Upper lobe of right lung (tissue), 1 donor: ENCODE measurements at places on chromosomes 12 and 14.
A peak's percentile ranks its signal among the peaks of the same experiment; 100 is the strongest.

DNA sequence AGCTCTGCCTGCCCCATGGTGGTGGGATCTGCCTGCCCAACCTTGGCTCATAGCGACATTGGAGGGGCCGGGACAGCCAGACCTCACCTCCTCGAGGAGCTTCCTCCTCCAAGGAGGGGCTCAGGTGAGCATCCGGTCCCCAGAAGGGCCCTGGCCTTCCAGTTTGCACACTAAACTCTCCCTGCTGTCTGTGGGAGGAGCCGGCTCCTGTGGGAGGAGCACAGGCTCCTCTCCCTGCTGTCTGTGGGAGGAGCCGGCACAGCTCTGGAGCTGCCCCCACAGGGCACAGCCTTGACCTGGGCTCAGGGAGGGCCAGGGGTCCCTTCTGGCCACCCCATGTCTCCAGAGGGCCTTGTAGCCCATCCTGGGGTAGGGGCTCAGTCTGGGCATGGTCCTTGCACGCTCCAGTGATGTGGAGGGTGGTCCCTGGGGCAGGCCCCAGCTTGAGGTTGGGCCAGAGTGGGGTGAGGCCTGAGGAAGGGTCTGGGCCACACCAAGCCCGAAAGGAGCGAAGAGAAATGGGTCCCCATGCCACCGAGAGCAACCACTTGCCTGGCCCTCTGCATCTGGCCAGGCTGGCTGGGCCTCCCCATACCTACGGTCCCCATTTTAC lies 147.5 kb upstream of the C14orf180 start:
- peaks cover 15% of the 10 kb centered on the region for H3K4me1 ChIP-seq
- no peak overlapping the region for H3K4me3 ChIP-seq
- no peaks in the 10 kb centered on the region for H3K36me3 ChIP-seq

DNA sequence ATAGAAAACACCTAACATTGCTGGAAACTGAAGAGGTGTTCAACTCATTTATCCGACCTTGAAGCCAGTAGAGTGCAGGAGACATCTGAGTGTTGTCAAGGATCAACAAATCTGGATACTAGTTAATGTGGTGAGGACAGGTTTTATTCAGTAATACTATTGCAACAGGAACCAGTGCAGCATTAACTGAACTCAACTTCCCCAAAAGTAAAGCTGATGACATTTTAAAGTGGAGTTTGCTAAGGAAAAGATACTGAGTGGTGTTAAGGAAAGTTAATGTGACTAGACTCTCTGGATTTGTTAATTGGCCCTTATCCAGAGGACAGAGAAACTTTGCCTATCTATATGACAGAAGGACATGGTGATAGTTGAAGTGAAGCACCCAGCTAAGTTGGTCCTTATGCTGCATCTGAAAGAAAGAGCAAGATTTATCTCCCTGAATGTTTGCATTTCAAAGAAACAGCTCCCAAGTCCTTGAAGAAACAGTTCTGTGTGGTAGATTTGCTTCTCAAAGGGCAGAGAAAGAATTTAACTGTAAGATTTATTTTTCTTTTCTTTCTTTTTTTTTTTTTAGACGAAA lies 1.2 kb upstream of the CLEC7A start:
- no peak for DNase-seq
- H3K4me3 ChIP-seq, result no peak overlapping the region
- H3K27ac ChIP-seq, result peak overlapping the region; percentile 51
- no peaks in the 10 kb centered on the region for H3K36me3 ChIP-seq
- H3K27me3 ChIP-seq, result no peaks in the 10 kb centered on the region

DNA sequence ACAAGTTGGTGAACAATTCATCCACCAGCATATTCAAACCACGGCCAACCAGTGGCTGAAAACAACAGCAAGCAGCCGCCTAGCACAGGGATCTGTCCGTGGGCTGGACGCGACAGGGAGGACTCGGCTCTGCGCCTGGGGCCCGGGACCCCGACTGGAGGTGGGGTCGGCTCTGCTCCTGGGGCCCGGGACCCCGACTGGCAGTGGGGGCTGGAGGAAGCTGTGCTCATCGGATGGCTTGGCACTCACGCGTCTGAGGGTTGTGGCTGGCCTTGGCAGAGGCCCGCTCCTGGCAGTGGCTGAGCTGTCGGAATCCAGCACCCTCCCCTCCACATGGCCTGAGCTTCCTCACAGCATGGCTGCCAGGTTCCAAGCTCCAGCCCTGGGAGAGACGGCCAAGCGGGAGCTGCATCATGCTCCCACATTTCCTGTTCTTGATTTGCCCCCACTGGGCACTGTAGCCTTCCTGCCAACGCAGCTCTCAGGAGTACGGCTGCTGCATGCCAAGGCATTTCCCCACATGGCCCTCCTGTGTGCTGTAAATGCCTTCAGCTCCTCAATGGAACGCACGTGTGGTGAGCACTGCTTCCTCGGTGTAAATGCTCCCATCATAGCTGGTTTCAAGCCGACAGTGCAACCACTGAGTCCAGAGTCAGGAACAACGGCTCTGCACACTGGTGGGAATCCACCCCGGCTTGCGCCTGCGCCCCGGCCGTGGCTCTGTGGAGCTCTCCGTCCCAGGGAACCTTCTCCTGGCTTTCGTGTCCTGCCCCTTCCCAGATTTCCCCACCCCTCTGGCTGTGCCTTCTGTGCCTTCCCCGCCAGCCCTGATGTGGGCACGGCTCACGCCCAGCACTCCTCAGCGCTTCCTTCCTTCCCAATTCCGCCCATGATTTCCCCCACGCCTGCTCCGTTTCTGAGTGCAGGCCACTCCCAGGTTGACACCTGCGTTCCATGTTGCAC lies 7.3 kb upstream of the GALNT9 start:
- H3K27ac ChIP-seq, result no peak overlapping the region
- H3K4me1 ChIP-seq, result no peaks in the 10 kb centered on the region
- no peak for DNase-seq
- H3K36me3 ChIP-seq, result no peaks in the 10 kb centered on the region
- H3K4me3 ChIP-seq, result no peak overlapping the region
- H3K27me3 ChIP-seq, result peaks cover 29% of the 10 kb centered on the region

DNA sequence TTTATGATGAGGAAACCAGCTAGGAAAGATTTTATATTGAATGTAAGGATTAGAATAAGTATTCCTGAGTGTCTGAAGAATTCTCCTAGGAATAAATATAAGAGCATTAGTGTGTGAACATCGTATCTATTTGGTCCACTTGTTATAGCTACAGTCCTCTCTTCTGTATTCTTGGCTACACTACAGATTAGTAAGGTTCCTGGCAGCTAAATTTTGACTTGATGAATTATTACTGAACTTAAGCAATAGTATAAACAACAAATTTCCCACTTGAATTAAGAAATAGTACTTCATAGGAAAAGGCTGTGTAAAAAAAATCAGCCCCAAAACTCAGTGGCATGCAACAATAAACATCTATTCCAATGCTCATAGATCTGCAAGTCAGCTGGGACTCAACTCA lies 138.4 kb upstream of the G2E3 start:
- no peaks in the 10 kb centered on the region for H3K4me1 ChIP-seq
- no peaks in the 10 kb centered on the region for H3K36me3 ChIP-seq
- no peak overlapping the region for H3K4me3 ChIP-seq
- no peak for DNase-seq
- no peaks in the 10 kb centered on the region for H3K27me3 ChIP-seq
- no peak overlapping the region for H3K27ac ChIP-seq

DNA sequence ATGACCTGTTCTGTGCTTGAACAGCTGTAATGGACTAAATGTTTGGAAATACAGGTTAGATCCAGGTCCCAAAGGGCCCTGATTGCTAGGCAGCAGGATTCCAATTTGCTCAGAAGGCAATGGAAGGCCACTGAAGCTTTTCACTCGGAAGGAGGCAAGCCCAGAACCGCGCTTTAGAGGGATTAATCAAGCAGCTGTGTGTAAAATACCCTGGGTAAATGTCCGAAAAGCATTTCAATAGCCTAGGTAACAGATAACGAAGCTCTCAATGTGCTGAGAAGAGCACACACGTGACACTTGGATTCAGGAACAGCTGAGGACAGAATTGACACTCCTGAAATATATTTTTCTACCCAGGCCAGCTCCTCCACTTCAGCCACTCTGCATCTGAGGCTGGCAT lies 436.1 kb downstream of the TMEM132D start:
- no peaks in the 10 kb centered on the region for H3K36me3 ChIP-seq
- no peak for DNase-seq
- no peak overlapping the region for H3K27ac ChIP-seq
- no peaks in the 10 kb centered on the region for H3K4me1 ChIP-seq
- no peak overlapping the region for H3K4me3 ChIP-seq

GRCh38 chr14:23661542-23661941 lies 25.4 kb downstream of the DHRS2 start:
- H3K4me3 ChIP-seq, result no peak overlapping the region
- DNase-seq, result no peak
- H3K36me3 ChIP-seq, result no peaks in the 10 kb centered on the region
- no peaks in the 10 kb centered on the region for H3K27me3 ChIP-seq
- H3K27ac ChIP-seq, result no peak overlapping the region

DNA sequence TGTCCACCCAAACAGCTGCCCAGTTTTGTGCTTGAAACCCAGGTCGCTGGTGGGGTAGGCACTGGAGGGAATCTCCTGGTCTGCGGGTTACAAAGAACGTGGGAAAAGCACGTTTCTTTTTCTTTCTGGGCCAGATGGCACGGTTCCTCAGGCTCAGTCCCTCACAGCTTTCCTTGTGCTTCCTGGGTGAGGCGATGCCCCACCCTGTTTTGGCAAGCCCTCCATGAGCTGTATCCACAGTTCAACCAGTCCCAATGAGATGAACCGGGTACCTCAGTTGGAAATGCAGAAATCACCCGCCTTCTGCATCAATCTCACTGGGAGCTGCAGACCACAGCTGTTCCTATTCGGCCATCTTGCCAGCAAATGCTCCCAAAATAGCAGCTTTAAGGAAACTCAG lies 51.4 kb upstream of the TMTC2 start:
- DNase-seq, result no peak
- no peaks in the 10 kb centered on the region for H3K4me1 ChIP-seq
- H3K27me3 ChIP-seq, result no peaks in the 10 kb centered on the region

DNA sequence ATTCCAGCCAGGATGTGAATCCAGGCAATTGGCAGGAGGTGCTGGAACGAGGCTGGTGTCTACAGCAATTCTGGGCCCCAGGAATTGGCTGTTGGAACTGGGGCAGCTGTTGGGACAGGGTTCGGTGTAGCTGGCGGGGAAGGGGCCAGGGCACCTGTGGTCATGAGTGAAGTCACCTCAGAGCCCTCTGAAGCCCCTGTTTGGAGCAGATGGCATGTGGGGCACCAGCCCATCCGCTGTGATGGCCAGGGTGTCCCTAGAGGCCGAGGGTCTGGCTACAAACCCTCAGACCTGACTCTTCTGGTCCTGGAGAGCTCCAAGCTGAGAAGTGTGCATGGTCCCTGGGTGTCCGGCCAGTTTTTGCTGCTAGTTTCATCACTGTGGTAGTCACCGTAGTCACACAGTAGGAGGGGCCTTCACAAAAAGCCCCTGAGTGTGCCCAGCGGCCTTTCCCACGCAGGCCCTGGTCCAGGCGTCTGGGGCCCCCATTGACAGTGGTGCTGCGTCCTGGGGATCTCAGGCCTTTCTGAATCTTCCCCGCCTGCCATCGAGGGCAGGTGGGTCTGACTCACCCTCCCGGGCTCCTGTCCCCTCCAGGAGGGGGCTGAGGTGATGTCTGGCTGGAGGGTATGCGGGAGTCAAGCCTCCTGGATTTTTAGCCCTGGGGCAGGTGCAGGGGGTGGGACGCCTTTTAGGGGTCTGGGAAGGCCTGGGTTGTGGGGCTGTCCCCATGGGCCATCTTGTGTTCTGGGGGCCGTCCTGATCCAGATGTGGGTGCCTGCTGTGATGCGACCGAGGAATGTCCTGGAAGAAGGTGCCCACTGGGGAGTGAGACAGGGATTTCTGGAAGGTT lies 368.0 kb downstream of the TMEM121 start:
- DNase-seq, result peak; percentile 44
- H3K36me3 ChIP-seq, result no peaks in the 10 kb centered on the region
- no peaks in the 10 kb centered on the region for H3K27me3 ChIP-seq
- no peak overlapping the region for H3K4me3 ChIP-seq
- no peak overlapping the region for H3K27ac ChIP-seq

DNA sequence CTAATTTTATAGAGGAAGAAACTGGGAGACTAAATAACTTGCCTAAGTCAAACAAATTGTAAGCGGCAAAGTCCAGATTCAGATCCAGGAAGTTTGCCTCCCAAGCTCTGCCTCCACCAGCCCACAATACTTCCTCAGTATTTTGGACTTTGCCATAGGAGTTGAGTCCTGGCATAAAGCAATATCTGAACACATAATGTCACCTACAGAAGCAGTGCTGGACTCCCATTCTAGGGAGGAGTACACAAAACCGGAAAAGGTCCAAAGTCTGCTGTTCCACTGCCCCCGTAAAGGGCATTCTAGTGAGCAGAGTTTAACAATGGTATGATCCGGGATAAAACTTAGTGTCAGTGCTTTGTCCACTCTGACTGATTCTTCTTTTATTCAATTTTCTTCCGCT lies 340.5 kb downstream of the FUT8 start:
- H3K4me3 ChIP-seq, result no peak overlapping the region
- H3K4me1 ChIP-seq, result no peaks in the 10 kb centered on the region
- no peak for DNase-seq
- H3K27me3 ChIP-seq, result no peaks in the 10 kb centered on the region
- no peaks in the 10 kb centered on the region for H3K36me3 ChIP-seq

DNA sequence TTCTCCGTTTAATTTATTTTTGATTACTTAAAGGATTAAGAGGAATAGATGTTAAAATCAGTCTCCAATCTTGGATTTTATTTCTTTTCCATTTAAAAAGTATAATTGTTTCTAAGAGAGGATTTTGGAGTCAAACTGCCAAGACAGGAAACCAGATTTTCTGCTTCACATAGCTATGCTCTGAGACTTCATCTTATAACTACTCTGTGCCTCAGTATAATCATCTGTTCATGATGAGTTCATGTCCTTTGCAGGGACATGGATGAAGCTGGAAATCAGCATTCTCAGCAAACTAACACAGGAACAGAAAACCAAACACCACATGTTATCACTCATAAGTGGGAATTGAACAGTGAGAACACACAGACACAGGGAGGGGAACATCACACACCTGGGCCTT lies 9.0 kb upstream of the TAS2R31 start:
- no peak overlapping the region for H3K4me3 ChIP-seq
- no peak overlapping the region for H3K27ac ChIP-seq
- no peak for DNase-seq

GRCh38 chr12:9634969-9635754 lies 27.4 kb upstream of the KLRB1 start:
- H3K27me3 ChIP-seq, result no peaks in the 10 kb centered on the region
- no peaks in the 10 kb centered on the region for H3K36me3 ChIP-seq
- no peak overlapping the region for H3K27ac ChIP-seq
- H3K4me1 ChIP-seq, result peaks cover 6% of the 10 kb centered on the region
- no peak overlapping the region for H3K4me3 ChIP-seq
- DNase-seq, result no peak

- H3K4me3 ChIP-seq, result no peak overlapping the region
- H3K36me3 ChIP-seq, result no peaks in the 10 kb centered on the region
- peak overlapping the region; percentile 38 for H3K27ac ChIP-seq
- DNase-seq, result no peak
Observed at GRCh38 chr14:90611936-90612335, 204.3 kb downstream of the TTC7B start.

DNA sequence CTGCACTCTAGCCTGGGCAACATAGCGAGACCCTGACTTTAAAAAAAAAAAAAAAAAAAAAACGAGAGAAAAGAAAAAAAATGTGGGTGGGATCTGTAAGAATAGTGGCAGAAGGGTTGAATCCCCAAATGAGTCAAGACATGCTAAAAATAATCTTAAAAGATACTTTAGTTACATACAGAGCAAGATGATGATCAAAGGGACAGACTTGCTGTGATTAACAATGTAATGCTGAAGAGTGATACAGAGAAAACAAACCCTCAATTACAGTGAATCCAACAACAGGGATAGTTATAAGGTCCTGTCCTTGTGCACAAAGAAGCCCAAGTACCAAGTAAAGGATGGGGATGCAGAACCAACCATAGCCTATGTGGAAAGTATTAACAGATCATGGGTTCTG lies 80.3 kb downstream of the DCAF5 start:
- no peak for DNase-seq
- H3K4me3 ChIP-seq, result no peak overlapping the region
- no peak overlapping the region for H3K27ac ChIP-seq
- peaks cover 2% of the 10 kb centered on the region for H3K4me1 ChIP-seq
